ENCODE measurements at places on chromosomes 5 and 9. TPM values are rescaled to one million over a fixed set of nuclear protein-coding genes. Genes with fewer than 3 reads are reported as not detected.

DNA sequence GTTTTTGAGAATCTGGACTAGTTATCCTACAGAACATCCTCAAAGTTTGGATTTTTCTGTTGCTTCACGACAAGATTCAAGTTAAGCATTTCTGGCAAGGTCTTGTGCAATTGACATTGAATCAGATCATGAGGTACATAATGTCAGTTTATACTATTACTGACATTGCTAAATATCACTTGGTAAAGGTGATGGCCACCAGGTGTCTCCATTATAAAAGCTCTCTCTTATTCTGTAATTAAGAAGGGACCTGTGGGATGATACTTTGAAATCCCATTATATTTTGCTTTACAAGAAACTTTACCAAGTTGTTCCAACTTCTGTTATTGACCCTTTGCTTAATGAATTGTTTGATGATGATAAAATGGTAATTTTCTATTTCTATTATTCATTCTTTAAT, 131.0 kb upstream of the ASTN2 start:
- no peak overlapping the region for H3K4me3 ChIP-seq
- no peak overlapping the region for H3K27ac ChIP-seq

The CARD6 gene
- total RNA-seq: 12.7 TPM

GRCh38 chr9:68574150-68574549, 33.5 kb upstream of the TMEM252 start:
- DNase-seq: peak; percentile 21
- no peak overlapping the region for H3K4me3 ChIP-seq
- H3K4me1 ChIP-seq: no peaks in the 10 kb centered on the region

The CARTPT gene
- not detected for total RNA-seq

The JAKMIP2 gene
- 1.3 TPM for total RNA-seq

- H3K27ac ChIP-seq: peak overlapping the region; percentile 56
- peak; percentile 59 for DNase-seq
- no peaks in the 10 kb centered on the region for H3K27me3 ChIP-seq
- peaks cover 19% of the 10 kb centered on the region for H3K4me1 ChIP-seq
Observed at GRCh38 chr5:168365581-168366081, 74.2 kb downstream of the WWC1 start.

- H3K4me3 ChIP-seq: no peak overlapping the region
- peak; percentile 69 for DNase-seq
- no peaks in the 10 kb centered on the region for H3K36me3 ChIP-seq
- H3K27me3 ChIP-seq: no peaks in the 10 kb centered on the region
- no peak overlapping the region for H3K27ac ChIP-seq
Observed at GRCh38 chr5:40437452-40437861, 242.3 kb upstream of the PTGER4 start.

The KCNMB1 gene
- not detected for total RNA-seq

GRCh38 chr5:113217619-113218184, 217.1 kb downstream of the TSSK1B start:
- no peaks in the 10 kb centered on the region for H3K4me1 ChIP-seq
- no peak overlapping the region for H3K4me3 ChIP-seq
- no peaks in the 10 kb centered on the region for H3K27me3 ChIP-seq
- no peak for DNase-seq
- no peak overlapping the region for H3K27ac ChIP-seq
- H3K36me3 ChIP-seq: no peaks in the 10 kb centered on the region

DNA sequence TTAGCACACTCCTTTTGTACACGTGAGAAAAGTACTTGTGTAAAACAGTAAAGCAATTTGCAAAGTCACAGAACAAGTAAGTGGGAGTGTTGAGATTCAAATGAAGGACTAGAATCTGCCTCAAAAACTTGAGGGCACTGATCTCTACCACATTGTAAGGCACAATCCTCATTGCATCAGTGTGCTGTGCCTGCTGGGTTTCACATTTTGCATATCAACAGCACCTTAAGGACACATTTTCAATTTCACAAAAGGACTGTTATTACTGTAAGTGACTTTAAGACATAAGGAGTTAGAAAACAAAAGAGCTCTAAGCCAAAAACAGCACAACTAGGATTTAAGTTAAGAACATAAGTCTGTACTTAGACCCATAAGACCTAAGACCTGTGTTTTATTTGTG, 44.7 kb upstream of the HK3 start:
- H3K27me3 ChIP-seq: no peaks in the 10 kb centered on the region
- DNase-seq: no peak
- H3K4me1 ChIP-seq: no peaks in the 10 kb centered on the region
- H3K4me3 ChIP-seq: no peak overlapping the region
- H3K27ac ChIP-seq: no peak overlapping the region

DNA sequence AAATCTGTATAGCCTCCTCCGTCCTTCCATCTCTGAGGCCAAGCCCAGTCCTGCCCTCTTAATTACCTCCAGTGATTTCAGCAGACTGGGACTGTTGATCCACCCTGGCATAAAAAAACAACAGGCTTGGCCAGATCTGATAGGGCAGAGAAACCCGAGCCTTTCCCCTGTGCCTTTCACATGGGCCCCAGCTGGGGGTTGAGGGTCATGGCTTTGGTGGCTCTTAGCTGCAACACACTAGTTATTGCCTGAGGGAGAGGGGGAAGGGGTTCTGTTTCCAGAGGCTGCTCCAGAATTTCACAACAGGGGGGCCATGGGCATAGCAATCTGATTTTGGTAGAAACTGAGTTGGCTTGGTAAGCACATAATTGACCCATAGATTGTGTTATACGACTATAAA, 21.2 kb upstream of the PANK3 start:
- DNase-seq: no peak
- no peaks in the 10 kb centered on the region for H3K27me3 ChIP-seq

- H3K27me3 ChIP-seq: no peaks in the 10 kb centered on the region
- no peaks in the 10 kb centered on the region for H3K4me1 ChIP-seq
- no peak overlapping the region for H3K27ac ChIP-seq
- no peaks in the 10 kb centered on the region for H3K36me3 ChIP-seq
- H3K4me3 ChIP-seq: no peak overlapping the region
Observed at GRCh38 chr5:170355601-170356098, 33.5 kb downstream of the KCNMB1 start.

GRCh38 chr5:158511454-158511853, 588.3 kb downstream of the EBF1 start:
- no peaks in the 10 kb centered on the region for H3K27me3 ChIP-seq
- H3K36me3 ChIP-seq: no peaks in the 10 kb centered on the region
- H3K27ac ChIP-seq: no peak overlapping the region
- H3K4me1 ChIP-seq: peaks cover 4% of the 10 kb centered on the region
- H3K4me3 ChIP-seq: no peak overlapping the region

The GDA gene
- total RNA-seq: under 0.01 TPM

DNA sequence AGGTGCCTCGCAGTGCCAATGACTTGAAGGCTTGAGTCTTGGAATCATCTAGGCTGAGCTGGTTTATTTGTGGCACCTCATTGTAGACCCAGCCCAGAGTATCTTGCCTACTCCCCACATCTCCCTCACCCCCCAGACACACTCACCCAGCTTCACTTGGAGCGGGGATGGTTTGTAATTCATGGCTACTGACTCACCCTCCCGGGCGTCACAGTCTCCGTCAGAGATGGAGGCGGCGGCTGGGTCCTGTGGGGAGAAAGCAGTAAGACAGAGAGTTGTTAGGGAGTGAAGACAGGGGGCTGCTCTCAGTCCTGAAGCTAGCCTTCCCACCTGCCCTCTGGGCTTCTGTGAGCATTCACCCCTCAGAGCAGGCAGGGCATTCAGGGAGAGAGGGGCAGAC, 29.0 kb upstream of the MYORG start:
- no peak overlapping the region for H3K4me3 ChIP-seq
- H3K27me3 ChIP-seq: no peaks in the 10 kb centered on the region
- H3K4me1 ChIP-seq: no peaks in the 10 kb centered on the region

DNA sequence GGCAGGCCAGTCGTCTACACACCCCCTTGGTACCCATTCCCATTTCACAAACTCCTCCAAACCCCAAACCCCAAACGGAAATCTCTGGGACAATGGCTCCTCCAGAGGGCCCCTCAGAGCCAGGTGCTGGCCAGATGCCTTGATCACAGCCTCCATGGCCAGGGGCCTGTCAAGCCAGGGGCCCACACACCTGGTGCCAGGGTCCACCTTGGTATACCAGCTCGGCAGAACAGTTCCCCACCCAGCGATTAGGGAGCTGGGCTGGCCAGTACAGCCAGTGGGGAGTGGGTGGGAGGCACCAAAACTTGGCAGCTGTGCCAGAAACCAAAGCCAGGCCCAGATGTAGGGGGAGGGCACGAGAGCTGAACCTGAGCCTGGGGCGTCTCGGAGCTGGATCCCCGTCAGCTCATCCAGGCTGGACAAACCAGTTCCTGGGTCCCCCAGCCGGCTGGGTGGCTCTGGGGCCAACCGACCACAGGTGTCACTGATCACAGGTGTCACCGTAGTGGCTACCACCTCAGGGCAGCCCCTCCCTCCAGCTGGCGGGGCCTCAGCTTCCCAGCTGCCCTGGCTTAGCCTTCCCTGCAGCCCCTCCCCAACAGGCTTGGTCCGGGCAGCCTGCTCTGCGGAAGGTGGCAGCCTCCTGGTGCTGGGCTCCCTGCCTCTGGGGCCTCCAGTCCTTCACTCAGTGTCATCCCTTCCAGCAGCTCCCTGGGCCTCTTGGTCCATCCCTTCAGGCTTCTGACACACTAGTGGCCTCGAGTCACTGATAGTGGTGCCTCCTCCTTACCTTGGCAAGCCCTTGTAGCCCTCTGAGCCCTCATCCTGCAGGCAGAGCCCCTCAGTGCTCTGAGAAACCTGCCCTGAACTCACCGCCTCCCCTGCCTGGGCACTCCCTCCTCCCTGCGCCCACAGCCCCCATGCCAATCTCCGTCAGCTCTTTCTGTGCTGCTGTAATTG, 6.6 kb upstream of the RMND5B start:
- H3K4me3 ChIP-seq: no peak overlapping the region
- H3K27me3 ChIP-seq: peaks cover 9% of the 10 kb centered on the region
- no peak for DNase-seq

GRCh38 chr5:143938230-143938629, 126.3 kb downstream of the HMHB1 start:
- DNase-seq: peak; percentile 20
- no peaks in the 10 kb centered on the region for H3K36me3 ChIP-seq
- H3K4me1 ChIP-seq: no peaks in the 10 kb centered on the region
- H3K27ac ChIP-seq: no peak overlapping the region
- no peak overlapping the region for H3K4me3 ChIP-seq

GRCh38 chr5:80816590-80816989, 143.6 kb upstream of the RASGRF2 start:
- H3K27me3 ChIP-seq: no peaks in the 10 kb centered on the region
- H3K4me3 ChIP-seq: no peak overlapping the region
- H3K27ac ChIP-seq: no peak overlapping the region
- H3K36me3 ChIP-seq: no peaks in the 10 kb centered on the region
- H3K4me1 ChIP-seq: no peaks in the 10 kb centered on the region

Measured in fibroblast of lung (primary cell).